ENCODE measurements at places on chromosomes 4 and X.

DNA sequence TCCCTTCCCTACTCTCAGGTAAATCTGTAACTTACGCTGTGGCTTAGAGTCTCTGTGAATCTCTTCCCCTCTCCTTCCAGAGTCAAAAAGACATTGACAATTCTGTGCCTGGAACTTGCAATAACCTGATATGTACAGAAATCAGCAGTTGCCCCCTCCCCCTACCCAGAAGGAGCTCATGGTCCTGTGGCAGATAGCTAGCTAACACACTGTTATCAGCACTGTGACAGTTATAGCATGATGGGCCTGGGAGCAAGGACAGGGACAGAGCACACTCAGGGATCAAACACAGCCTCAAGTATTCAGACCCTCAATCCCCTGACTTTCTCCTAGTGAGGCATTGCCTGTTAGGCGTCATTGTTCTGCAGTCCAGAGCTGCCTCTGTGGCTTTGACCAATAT lies 18.7 kb upstream of the MAGEA10 start:
- DNase-seq: no peak

- DNase-seq: no peak
Observed at GRCh38 chrX:50372966-50373365, 97.7 kb downstream of the DGKK start.

DNA sequence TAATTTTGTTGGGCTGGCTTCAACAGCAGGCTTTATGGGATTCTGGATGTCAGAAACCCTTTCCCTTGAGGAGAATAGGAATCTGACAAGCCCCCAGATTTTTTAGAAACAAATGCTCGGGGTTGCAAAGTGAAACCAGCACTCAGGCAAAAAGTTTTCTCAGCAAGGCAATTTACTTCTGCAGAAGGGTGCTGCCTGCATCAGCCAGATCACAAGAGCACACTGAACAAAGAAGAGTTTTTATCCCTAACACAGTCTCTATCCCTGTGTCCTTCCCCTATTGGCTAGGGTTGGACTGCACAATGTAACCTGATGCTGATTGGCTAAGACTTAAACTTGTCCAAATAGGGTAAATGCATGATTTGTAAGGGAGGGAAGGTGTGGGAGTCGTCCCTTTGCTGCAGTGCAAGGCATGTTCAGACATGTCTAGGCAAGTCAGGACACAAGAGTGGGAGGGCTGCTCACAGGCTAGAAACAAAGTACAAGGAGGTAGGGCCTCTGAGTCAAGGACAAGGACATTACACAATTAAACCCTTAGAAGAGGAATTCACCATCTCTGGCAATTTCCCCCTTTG lies 175.8 kb downstream of the CCNG2 start:
- DNase-seq: no peak

GRCh38 chr4:7584098-7584497 lies 149.4 kb upstream of the PSAPL1 start:
- DNase-seq: no peak

- DNase-seq: no peak
Observed at GRCh38 chrX:39414290-39414854, 613.1 kb downstream of the MID1IP1 start.

- no peak for DNase-seq
Observed at GRCh38 chr4:16580514-16580913, 317.9 kb downstream of the LDB2 start.

GRCh38 chr4:158714937-158715336 lies 8.3 kb downstream of the PPID start:
- no peak for DNase-seq

DNA sequence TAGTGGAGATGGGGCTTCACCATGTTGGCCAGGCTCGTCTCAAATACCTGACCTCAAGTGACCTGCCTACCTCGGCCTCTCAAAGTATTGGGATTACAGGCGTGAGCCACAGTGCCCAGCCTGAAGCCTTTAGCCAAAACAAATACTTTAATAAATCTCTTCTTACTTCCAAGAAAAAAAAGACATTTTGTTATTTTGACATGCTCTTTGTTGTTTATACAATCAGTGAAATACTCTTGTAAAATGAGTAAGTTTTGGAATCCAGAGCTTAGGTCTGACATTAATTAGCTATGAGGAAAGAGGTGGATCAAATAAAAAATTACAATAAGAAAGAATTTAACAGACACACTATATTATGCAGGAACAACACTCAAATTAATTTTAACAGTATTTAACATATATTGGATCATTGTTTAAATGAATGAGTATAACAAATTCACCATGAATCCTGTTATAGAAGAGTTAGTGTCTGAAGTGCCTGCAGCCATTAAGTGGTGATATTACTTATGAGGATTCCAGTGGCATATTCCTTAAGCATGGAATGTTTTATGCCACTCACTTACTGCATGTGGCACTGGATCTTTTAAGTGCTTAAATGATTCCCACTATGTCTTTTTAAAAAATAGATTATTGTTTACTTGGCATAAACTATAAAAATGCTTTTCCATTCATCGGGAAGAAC lies 260.1 kb upstream of the GIMD1 start:
- no peak for DNase-seq

GRCh38 chr4:137609718-137610430 lies 77.6 kb upstream of the PCDH18 start:
- DNase-seq: no peak

GRCh38 chr4:185849664-185850550 lies 37.9 kb upstream of the SORBS2 start:
- no peak for DNase-seq

Measured in GF-D8 (cell line).